GM06990 (cell line): ENCODE measurements at places on chromosomes 11 and 22.

GRCh38 chr11:46263120-46263519 is 14.3 kb upstream of the CREB3L1 start:
- DNase-seq, result no peak

DNA sequence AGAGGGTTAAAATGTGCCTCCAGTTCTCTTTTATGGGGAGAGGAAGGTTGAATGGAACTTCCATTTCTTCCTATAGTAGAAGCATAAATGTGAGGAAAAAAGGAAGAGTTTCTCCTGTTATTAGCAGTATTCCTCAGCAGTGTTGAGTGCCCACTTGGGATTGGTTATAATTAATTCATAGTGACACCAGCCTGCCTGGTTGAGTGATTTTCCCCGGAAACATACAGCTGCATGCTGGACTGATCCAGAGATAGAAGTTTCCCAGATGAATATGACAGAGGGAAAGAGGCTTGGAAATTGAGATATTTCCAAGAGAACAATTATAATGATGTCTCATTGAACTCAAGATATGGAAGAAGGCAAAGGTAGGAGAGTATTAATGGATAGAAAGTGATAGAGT is 28.3 kb downstream of the RAB39A start:
- no peak for DNase-seq

- no peak for DNase-seq
Observed at GRCh38 chr22:30742291-30743256, 47.9 kb downstream of the OSBP2 start.

DNA sequence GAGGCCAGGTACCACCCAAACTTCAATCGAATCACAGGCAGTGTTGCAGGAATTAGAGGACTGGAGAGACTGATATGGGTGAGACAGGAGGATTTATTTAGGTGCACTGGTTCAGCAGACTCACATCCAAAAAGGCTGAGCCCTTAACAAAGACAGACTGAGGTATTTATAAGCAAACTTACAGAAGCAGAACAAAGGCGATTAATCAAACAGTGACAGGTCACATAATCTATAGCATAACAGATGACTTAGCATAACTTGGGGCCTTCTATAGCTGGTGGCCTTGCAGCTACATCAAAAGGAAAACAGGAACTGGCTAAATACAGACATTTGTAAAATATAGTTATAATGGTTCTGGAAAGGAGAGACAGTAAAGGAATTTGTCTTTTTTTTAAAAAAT is 2.1 kb downstream of the APOBEC3B start:
- DNase-seq, result no peak

DNA sequence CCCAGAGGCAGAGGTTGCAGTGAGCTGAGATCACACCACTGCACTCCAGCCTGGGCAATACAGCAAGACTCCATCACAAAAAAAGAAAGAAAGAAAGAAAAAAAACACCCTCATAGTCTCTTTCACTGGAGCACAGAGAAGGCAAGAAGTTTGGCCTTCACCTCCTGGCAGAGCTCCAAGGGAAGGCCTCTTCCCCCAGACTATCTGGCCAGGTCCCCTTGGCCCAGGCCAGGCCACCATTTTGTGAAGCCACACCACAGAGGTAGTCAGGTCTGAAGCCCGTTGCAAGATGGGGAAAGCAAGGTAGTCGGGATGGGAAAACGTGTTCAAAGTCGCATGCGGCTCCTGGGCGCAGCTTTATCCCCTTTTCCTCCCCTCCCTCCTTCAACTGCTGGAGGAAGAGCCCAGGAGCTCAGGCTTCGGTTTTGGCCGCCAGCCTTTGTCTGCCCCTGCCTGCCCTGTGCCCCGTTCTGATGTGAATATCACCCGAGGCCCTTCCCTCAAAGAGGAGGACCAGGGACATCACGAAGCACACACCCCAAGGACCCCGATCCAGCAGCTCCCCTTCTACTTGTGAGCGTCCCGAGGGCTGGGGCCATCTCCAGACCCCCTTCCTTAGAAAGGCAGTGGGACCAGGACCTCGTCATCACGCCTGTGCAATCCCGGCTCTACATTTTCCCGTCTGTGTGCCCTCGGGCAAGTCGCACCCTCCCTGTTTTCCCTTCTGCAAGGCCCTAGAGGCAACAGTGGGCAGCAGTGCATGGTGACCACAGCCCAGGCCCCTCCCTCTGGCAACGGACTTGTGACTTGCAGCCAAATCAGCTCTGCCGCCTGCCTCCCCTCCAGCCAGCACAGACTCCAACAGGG is 17.7 kb downstream of the CABP7 start:
- no peak for DNase-seq

DNA sequence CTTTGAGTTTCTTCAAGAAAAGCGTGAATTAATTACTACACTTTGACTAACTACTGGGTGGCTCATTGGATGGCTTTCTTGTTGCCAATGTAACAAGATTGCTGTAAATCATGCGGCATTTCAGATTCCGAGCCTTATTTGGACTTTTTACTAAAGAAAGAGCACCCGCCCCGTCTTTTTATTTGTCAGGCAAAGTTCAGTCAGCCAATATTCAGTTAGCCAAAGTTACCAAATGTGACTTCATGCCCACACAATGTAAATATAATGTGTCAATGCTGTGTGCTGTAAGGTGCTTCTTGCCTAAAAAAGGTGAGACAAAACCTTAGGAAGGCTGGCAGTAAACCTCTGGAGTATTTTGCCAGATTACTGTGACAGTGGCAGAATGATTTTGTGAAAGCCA is 14.8 kb downstream of the FLI1 start:
- no peak for DNase-seq
